Fibroblast of skin of right biceps (primary cell): ENCODE measurements at places on chromosomes 4 and X.

DNA sequence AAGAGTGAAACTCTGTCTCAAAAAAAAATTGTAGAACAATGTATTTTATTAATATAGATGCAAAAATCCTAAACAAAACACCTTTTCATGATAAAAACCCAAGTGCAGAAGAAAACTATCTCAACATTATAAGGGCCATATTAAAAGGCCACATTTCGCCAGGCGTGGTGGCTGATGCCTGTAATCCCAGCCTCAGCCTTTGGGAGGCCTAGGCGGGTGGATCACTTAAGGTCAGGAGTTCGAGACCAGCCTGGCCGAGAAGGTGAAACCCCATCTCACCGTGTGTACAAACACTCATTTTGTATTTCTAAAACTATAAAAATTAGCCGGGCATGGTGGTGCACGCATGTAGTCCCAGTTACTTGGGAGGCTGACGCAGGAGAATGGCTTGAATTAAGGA is 9.9 kb upstream of the FAM193A start:
- no peak for DNase-seq

DNA sequence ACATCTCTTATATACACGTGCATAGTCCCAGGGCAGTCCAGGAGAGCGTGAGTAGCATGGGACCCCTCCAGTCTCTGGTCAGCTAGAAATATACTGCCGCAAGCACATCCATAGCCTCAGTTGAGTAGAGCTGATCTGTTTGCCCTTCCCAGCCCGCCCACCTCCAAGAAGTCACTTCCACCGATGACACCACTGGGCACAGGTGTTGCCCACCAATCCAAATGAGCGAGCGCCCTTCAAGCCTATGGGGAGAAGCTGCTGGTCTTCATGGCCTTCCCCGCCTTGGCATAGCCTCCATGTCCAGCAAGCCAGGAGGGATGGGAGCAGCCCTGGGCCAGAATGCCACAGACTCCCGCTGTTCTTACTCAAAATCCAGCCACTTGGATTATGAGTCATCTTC is 10.2 kb downstream of the DUSP9 start:
- no peak for DNase-seq

- DNase-seq: no peak
Measured at GRCh38 chr4:158758703-158759102, 10.1 kb upstream of the FNIP2 start.

DNA sequence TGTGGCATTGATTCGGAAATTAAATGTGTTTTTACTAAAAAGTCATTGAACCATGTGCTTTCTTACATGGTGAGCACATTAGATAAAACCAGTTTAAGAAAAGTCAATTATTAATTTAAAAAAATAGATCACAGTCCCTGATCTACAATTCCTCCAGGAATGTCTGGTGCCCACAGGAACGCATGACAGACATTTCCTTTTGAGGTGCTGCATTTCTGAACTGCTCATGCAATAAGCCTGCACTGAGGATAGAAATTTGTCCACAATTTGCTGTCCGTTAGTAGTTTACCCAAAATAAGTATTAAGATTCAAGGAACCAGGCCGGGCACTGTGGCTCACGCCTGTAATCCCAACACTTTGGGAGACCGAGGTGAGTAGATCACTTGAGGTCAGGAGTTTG is 8.2 kb upstream of the ADAMTS3 start:
- DNase-seq: no peak

DNA sequence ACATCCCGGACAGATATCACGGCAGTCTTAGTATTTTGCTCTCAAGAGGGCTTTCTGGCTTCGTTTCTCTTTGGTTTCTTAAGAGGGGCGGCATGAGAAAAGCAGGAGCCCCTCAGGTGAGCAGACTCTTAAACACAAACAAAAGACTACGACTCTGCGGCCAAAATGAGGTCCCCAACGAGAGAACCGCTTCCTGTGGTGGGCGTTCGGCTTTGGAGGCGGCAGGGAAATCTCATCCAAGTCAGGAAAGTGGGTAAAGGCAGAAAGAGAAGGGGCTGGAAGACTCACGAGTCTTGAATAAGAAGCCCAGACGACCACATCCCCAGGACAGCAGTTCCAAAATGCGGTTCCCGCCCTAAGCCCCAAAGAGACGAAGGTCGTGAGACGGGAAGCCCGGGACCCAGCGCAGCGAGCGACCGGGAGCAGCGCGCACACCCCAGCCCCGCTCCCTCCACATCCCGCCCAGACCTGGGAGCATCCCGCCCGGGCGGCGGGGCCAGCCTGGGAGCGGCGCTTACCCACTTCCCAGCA is 409 bp downstream of the UGDH start:
- no peak for DNase-seq

GRCh38 chr4:55857586-55857985 is 4.1 kb downstream of the EXOC1 start:
- DNase-seq: no peak

- no peak for DNase-seq
Measured at GRCh38 chr4:43496188-43496587, 603.7 kb downstream of the GRXCR1 start.

DNA sequence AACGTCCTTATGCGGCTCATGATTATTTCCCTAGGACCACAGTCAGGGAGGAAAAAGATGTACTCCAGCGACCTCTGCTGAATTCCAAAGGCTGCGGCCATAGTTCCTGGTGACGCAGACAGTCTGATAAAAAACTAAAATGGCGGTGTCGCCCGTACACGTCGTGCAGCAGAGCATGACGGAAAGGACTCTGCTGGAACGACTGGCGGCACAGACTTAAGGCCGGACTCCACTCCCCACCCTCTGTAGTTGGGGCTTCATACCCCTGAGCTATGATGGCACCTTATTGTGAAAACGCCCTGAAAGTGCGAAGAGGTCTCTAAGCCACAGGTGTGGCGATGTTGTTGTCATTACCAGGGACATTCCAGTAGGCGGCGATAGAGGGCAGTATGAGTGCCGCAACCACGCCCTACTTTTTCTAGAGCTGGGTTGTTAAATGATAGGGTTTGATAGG is 90.0 kb upstream of the EDA2R start:
- DNase-seq: peak; percentile 68

DNA sequence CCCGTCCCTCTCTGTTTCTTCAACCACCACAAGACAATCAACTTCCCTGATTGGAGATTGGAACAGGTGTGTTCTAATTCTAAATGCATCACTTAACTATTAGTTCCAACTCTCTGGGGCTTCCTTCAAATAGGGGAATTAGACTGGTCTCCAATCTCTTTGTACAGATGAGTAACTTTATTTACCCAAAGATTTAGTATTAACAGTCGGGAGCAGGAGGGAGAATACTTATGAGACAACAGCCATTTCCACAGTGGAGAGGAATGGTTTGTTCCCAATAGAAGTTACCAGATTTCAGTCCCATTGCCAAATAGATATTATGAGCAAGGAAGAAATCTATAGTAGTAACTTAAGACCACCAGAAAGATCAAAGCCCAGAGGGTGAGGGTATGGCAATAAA is 46.2 kb downstream of the CASK start:
- no peak for DNase-seq

GRCh38 chr4:118950224-118950623 is 61.6 kb downstream of the SYNPO2 start:
- DNase-seq: no peak

GRCh38 chr4:81638698-81639097 is 167.0 kb upstream of the RASGEF1B start:
- no peak for DNase-seq

GRCh38 chr4:112706840-112707207 is 69.9 kb downstream of the LARP7 start:
- DNase-seq: no peak

DNA sequence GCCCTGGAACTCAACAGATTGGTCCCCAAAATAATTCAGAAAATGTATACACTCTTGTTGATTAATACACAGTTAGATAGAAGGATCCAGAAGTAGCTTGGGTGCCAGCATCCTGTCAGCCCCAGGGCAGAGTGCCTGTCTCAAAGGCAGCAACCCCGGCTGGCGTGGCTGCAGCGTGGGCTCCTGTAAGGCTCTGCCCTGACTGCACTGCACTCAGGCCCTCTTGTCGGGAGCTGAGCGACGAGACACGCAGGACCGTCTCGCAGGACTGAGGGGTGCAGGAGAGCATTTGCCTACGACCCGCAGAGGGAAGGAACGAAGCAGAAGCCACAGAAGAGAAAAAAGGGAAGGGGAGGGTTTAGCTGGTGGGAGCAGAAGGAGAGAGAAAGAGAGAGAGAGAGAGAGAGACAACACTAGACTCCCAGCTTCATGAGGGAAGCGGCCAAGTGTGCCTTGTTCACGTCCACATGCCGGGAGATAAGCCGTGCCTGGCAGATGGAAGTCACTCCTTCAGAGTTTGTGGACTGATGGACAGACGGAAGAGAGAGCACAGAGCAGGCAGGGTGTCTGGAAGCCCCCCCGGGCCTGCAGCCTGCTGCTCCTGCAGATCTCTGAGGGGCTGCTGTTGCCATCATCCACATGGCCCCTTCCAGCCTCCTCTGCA is 38.7 kb upstream of the HELT start:
- no peak for DNase-seq

DNA sequence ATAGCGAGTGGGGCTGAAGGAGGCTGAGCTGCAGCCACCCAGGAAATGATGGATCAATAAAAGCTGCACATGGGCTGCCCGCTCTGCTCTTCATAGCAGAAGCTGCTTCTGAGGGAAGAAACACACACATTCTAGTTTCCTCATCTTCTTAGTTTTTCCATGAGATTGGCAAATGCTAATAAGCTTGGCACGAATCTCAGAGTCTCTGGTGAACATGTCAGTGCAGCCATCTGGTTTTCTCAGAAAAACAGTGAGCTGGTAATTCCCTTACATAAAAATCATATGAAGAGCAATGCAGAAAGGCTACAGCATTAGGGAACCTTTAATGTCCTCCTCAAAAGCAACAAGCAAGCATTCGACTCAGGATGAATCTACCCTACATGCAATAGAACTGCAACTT is 69.9 kb downstream of the GATB start:
- DNase-seq: no peak

- peak; percentile 42 for DNase-seq
Measured at GRCh38 chr4:139331185-139331584, 28.9 kb upstream of the NDUFC1 start.

GRCh38 chr4:141826260-141826659 is 189.9 kb downstream of the IL15 start:
- DNase-seq: no peak

DNA sequence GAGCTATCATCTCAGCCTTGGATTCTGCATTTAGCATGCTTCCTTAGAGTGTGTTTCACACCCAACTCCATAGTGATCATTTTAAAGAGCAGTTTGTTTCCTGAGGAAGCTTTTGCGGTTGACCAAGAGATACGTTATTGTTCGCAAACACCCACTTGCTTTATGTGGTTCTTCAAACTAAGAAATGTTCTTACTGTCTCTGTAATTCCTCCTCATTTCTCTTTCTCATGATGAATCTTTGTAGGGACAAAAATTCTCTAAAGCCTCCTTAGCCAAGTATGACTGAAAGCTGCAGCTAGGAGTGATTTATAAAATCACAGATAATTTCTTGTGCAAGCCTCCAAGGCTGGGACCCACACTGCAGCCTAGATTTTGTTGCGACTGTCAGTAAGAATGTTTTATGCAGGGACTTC is 10.0 kb downstream of the TNIP3 start:
- no peak for DNase-seq

GRCh38 chrX:71052721-71053120 is 15.4 kb downstream of the SNX12 start:
- no peak for DNase-seq

DNA sequence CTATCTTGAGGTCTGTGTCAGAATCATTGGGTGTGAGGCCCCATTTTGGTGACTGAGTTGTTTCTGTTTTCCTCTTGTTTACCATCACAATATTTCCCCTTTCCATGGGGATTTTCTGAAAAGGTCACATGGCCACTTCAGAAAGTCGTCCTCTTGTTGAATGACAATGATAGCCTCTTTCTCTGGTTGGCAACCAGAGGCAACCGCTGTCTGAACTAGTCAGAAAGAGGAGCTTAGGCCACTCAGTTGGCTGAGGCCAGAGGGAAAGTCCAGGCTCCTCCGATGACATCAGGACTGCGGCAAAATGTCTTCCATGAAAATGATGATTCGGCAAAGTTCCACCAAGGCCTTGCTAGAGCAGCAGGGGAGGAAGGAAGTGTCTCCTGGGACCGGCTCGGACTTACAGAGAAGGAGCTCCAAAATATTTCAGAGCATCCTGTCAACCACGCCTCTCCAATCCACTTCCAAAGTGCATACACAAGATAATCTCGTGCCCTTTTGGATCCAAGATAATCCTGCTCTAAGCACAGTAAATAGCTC is 19.1 kb upstream of the RBM47 start:
- no peak for DNase-seq

DNA sequence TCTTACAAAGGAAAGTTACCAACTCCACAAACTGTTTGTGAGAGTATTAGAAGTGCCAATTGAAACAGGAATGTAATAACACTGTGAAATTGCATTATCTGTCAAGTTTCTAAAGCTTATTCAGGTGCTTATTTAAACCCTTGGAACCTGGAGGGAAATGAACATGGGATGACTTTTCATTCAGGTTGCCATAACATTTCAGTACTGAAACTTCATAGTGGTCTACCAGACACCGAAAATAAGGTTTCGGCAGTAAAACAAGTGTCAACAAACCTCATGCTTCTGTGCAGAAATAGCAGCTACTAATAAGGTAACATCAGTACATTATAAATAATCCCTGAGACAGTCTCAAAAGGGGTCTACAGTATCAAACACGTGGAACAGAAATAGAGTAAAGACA is 890.7 kb upstream of the INTU start:
- no peak for DNase-seq

DNA sequence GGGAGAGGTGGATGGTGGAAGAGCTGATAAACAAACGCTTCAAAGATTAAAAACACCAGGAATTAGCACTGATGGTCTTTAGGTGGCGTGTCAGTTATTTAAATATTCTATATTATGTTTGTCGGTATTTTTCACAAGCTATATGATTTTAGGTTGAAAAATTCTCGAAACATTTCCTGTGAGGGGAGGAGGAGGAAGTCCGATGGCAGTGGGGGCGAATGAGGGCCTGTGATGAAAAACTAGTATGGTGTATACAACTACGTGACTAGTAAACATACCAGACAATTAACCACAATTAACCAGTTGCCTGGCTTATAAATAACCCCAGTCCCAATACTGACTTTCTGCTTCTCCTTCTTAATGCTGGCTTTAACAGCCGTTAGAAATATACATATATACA is 595 bp upstream of the NAP1L2 start:
- DNase-seq: no peak

- no peak for DNase-seq
Measured at GRCh38 chr4:108559911-108560310, 60.5 kb upstream of the RPL34 start.

DNA sequence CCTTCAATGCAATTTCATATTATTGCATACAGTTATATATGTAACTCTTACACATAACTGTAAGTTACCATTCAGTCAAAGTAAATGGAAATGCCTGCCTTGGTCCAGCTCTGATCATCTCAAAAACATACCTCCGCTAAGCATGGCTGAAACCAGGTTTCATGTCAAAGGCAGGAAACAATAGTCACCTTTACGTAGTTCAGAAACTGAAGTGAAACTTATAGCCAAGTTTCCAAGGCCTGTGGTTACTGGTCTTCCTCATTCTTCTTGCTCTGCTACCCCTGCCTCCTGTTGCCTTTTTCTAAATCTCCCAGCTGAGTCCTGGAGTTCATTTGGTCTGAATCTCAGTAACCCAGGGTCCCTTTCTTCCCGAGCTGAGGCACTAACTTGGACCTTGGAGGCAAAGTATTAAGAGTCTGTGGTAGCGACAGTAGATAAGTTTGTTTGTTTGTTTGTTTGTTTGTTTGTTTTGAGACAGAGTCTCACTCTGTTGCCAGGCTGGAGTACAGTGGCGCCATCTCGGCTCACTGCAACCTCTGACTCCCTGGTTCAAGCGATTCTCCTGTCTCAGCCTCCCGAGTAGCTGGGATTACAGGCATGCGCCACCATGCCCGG is 30.8 kb downstream of the DAPP1 start:
- no peak for DNase-seq
